ENCODE measurements at places on chromosomes 11 and 22.

DNA sequence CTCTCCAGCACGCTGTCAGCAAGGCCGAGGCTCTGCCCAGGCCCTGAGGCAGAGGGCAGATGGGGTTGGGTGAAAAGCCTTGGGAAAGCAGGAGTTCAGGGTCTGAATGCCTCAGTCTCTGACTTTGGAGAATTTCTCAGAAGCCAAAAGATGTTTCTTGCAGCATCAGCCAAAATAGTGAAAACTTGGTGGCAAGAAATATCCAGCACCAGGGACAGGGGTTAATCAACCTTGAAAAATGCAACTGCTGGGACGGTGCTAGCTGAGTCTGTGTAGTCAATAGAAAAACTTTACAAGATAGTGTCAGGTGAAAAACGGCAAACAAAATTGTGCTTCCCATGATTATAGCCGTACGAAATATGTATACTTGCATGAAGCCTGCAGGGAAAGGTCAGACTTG lies 1.4 kb upstream of the ABCC8 start:
- no peak for DNase-seq

DNA sequence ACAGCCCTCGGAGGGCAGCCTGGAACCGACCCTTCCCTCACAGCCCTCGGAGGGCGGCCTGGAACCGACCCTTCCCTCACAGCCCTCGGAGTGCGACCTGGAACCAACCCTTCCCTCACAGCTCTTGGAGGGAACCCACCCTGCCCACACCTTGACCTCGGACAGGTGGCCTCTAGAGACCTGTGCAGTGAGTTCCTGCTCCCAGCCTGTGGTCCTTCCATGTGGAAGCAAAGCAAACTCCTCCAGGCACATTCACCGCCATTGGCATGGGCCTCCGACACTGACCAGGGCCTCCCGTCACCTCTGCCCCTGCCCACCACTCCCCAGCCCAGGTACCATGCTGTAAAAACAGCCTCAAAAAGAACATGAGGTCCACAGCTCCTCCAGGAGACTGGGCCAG lies 272.1 kb downstream of the BRD1 start:
- no peak for DNase-seq

- DNase-seq, result no peak
Measured at GRCh38 chr11:126136507-126136906, 73.8 kb upstream of the CDON start.

GRCh38 chr22:45225732-45226502 lies 14.8 kb downstream of the KIAA0930 start:
- no peak for DNase-seq

- DNase-seq, result no peak
Measured at GRCh38 chr11:24556693-24557092, 59.8 kb downstream of the LUZP2 start.

GRCh38 chr22:25062386-25063085 lies 110.0 kb downstream of the KIAA1671 start:
- no peak for DNase-seq

DNA sequence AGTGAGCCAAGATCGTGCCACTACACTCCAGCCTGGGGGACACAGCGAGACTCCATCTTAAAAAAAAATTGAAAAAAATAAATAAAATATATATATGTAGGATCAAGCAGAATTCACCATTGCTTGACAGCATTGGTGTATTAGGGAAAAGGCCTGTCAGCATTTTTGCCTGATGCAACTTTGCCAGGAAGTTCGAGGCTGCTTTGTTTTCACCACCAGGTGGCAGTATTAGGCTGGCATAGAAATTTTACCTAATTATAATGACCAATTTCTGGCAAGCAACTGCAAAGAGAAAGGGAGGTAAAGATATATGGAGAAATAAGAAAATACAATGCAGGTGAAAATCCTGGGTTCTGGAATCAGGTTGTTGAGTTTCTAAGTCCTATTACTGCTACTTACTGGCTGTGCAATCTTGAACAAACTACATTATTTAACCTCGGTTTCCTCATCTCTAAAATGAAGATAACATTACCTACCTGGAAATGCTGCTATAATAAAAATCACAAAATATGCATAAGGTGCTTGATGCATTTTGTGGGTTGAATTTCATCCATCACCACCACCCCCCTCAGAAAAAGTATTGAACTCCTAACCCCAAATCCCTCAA lies 24.7 kb downstream of the LAYN start:
- peak; percentile 65 for DNase-seq

DNA sequence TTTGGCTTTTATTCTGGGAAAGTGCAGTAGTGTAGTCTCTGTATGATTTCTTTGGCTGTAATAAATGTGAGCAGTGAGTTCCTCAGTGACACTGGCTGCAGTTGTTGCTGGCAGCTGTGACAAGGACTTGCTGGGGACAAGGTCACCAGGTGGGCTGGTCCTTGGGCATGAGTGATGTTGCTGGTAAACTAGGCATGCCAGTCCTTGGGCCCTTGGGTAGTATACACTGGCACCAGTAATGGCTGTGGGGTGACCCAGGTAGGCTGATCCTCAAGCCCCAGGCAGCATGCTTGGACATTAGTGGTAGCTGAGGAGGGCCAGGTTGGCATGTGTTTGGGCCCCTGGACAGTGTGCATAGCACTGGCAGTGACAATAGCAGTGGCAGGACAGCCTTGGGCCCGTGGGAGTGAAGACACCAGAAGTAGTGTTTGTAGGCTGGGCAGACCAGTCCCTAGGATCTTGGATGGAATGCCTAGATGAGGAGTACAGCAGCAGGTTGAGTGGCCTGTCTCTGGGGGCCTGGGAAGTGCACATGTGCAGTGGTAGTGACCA lies 164.3 kb downstream of the GUCY1A2 start:
- no peak for DNase-seq

GRCh38 chr11:35017528-35018342 lies 101.3 kb downstream of the PDHX start:
- DNase-seq, result no peak

DNA sequence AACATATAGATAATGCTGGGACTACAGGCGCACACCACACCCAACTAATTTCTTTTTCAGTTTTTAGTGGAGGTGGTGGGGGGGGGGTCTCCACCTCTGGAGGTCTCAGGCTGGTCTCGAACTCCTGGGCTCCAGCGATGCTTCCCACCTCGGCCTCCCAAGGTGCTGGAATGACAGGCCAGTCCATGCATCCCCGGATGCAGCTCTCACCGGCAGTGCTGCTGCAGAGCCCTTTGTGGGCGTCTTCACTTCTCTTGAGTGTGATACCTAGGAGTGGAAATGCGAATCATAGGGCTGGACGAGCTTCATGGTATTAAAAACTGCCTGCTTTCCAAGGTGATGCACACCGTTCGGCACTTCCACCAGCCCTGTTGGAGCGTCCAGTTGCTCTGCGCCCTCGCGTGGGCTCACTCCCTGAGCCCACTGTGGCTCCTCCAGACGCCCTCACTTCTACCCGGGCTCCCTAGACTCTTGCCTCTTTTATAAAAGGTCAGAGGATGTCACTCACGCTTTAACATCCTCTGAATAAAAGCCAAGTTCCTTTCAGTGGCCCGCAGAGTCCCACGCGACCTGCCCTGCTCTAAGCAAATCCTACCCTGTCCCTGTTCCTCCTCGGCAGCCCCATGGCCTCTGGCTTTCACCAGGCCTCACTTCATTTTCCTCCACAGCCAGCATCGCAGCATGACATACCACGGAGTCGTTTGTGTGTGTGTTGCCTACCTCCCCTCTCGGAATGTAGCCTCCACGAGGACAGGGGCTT lies 837 bp upstream of the BID start:
- DNase-seq, result no peak

- no peak for DNase-seq
Measured at GRCh38 chr11:104765401-104766095, 132.7 kb downstream of the CASP12 start.

- no peak for DNase-seq
Measured at GRCh38 chr22:48340727-48341709, 1486.7 kb downstream of the BRD1 start.

DNA sequence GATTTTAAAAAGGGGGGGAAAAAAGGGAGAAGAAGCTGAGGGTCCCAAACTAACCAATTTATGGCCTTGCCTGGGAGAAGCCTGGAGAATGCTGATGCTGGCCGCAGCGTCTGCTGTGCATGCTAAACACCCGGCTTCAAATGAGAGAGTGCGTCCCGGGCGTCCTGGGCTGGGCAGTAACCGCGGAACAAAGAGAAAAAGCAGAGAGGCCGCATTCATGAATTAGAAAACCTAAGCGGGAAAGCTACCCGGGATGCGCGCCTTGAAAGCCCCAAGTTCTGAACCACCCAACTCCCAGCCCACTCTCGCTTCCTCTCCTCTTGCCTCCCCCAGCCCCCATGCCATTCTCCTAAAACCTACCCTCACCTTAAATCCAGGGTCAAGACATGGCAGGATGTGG lies 6.5 kb downstream of the MN1 start:
- DNase-seq, result no peak
